ENCODE measurements at places on chromosomes 4 and X. TPM values are rescaled to one million over a fixed set of nuclear protein-coding genes. Genes with fewer than 3 reads are reported as not detected.

GRCh38 chr4:6524436-6524835, 50.6 kb upstream of the MAN2B2 start:
- H3K4me3 ChIP-seq: no peak overlapping the region
- DNase-seq: no peak
- H3K4me1 ChIP-seq: no peaks in the 10 kb centered on the region
- peak overlapping the region; percentile 19 for H3K27ac ChIP-seq
- H3K27me3 ChIP-seq: peaks cover 6% of the 10 kb centered on the region

GRCh38 chr4:7557456-7557855, 122.7 kb upstream of the PSAPL1 start:
- H3K4me1 ChIP-seq: peaks cover 16% of the 10 kb centered on the region
- no peak overlapping the region for H3K27ac ChIP-seq
- no peak overlapping the region for H3K4me3 ChIP-seq

DNA sequence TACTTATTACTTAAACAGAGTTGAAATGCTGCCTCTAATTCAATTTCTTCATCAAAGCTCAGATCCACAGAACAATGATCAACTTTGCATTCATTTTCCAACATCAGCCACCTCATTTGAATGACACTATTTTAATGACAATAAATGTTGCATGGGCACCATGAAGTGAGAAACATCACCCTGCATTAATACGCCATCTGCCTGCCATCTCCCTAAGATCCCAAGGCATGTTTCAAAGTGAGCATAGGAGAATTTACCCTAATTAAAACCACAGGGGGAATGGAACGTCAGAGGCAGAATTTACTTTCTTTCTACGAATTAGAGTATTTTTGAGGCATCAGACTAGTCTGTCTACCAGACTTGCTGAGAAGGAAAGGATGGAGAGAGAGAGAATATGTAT, 32.7 kb downstream of the NEXMIF start:
- H3K4me3 ChIP-seq: no peak overlapping the region
- no peak for DNase-seq
- H3K27ac ChIP-seq: no peak overlapping the region
- no peaks in the 10 kb centered on the region for H3K36me3 ChIP-seq
- no peaks in the 10 kb centered on the region for H3K27me3 ChIP-seq
- peaks cover 28% of the 10 kb centered on the region for H3K4me1 ChIP-seq

GRCh38 chr4:12186526-12186925, 757.8 kb upstream of the HS3ST1 start:
- no peak overlapping the region for H3K27ac ChIP-seq
- no peak overlapping the region for H3K4me3 ChIP-seq
- H3K4me1 ChIP-seq: no peaks in the 10 kb centered on the region
- no peak for DNase-seq
- no peaks in the 10 kb centered on the region for H3K36me3 ChIP-seq

GRCh38 chr4:38499101-38499500, 164.9 kb upstream of the KLF3 start:
- no peaks in the 10 kb centered on the region for H3K4me1 ChIP-seq
- no peaks in the 10 kb centered on the region for H3K27me3 ChIP-seq
- no peak overlapping the region for H3K27ac ChIP-seq

DNA sequence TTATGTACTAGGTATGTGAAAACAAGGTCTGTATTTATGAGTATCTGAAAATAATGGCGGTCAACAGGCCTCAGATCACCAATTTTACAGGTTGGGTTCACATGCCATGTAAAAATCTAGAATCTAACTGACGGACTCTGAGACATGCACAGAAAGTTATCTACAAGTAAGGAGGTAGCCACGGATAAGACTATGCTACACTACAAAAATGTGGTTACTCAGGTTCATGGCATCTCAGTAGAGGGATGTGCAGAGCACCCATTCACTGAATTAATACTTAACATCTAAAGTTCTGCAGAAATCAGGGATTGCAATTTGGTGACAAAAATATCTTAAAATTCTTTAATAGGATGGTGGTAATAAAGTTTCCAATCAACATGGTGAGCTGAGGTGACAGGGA, 155.9 kb downstream of the APBB2 start:
- no peaks in the 10 kb centered on the region for H3K4me1 ChIP-seq
- no peak overlapping the region for H3K27ac ChIP-seq
- H3K36me3 ChIP-seq: peaks cover 14% of the 10 kb centered on the region
- H3K27me3 ChIP-seq: no peaks in the 10 kb centered on the region

DNA sequence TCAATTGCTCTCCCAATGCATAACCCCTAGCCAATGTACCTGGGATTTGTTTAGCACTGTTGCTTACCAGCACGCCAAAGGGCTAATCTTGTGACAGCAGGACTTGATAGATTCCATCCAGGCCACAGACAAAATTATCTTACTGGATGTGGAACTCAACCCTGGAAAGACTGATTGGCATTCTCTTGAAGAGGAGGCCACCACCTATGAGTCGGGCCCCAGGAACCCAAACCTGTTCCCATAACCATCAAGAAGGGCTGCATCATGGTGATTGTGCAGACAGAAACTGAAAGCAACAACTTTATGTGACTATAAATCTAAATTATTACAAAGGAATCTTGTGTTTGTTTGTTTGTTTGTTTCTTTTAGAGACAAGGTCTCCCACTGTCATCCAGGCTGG, 19.9 kb upstream of the TMEM255A start:
- no peak overlapping the region for H3K4me3 ChIP-seq
- H3K36me3 ChIP-seq: no peaks in the 10 kb centered on the region
- H3K4me1 ChIP-seq: no peaks in the 10 kb centered on the region
- H3K27ac ChIP-seq: no peak overlapping the region
- no peak for DNase-seq

- no peaks in the 10 kb centered on the region for H3K4me1 ChIP-seq
- no peaks in the 10 kb centered on the region for H3K27me3 ChIP-seq
- H3K4me3 ChIP-seq: no peak overlapping the region
- no peak overlapping the region for H3K27ac ChIP-seq
- H3K36me3 ChIP-seq: peaks cover 9% of the 10 kb centered on the region
Observed at GRCh38 chrX:78042601-78043000, 61.4 kb upstream of the PGK1 start.

GRCh38 chr4:15690020-15690809, 8.6 kb downstream of the FAM200B start:
- H3K36me3 ChIP-seq: peaks cover 20% of the 10 kb centered on the region
- peaks cover 5% of the 10 kb centered on the region for H3K4me1 ChIP-seq

- no peak overlapping the region for H3K4me3 ChIP-seq
- no peaks in the 10 kb centered on the region for H3K4me1 ChIP-seq
- H3K27me3 ChIP-seq: peaks cover 92% of the 10 kb centered on the region
Observed at GRCh38 chr4:13535708-13536361, 8.5 kb downstream of the NKX3-2 start.

GRCh38 chr4:13766761-13767540, 139.4 kb upstream of the BOD1L1 start:
- no peaks in the 10 kb centered on the region for H3K36me3 ChIP-seq
- no peak overlapping the region for H3K4me3 ChIP-seq
- H3K4me1 ChIP-seq: no peaks in the 10 kb centered on the region
- no peak overlapping the region for H3K27ac ChIP-seq
- no peak for DNase-seq

DNA sequence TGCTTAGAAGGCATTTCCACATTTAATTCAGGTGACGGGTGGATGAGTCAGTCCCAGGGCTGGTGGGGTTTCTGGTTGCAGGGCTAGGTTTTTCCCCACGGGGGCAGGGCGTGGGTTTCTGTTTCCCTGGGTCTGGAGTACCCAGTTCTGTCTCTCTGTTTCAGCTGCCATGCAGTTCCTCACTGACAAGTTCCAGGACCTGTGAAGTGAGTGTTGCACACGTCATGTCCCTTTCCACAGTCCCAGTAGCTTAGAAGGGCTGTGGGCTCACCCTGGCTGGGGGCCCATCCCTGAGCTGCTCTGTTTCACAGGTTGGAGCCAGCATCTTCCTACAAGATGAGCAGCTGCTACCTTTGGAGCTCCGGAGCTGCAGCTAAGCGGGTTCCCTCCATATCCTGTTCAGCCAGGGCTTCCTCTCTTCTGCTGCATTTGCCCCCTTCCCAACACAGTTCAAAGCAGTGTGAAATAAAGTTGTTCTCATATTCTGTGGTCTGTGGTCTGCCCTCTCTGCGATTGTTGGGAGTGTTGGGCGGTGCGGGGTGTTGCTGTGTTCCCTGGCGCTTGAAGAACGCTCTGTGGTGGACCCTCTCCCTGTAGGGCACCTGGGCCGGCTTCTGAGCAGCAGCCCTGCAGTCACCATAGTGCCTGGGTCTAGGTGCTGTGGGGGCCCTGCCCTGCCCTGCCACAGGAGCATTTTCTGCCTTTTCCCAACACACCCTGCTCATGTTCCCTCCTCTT, 3.9 kb downstream of the LOC101059915 start:
- H3K27ac ChIP-seq: no peak overlapping the region
- no peak for DNase-seq
- no peaks in the 10 kb centered on the region for H3K4me1 ChIP-seq
- no peaks in the 10 kb centered on the region for H3K36me3 ChIP-seq

GRCh38 chrX:141989815-141990214, 86.1 kb downstream of the MAGEC1 start:
- DNase-seq: no peak
- H3K4me3 ChIP-seq: no peak overlapping the region
- H3K4me1 ChIP-seq: peaks cover 7% of the 10 kb centered on the region

GRCh38 chr4:73213916-73214653, 44.5 kb downstream of the ANKRD17 start:
- H3K27me3 ChIP-seq: no peaks in the 10 kb centered on the region
- no peak overlapping the region for H3K4me3 ChIP-seq
- peaks cover 5% of the 10 kb centered on the region for H3K36me3 ChIP-seq

DNA sequence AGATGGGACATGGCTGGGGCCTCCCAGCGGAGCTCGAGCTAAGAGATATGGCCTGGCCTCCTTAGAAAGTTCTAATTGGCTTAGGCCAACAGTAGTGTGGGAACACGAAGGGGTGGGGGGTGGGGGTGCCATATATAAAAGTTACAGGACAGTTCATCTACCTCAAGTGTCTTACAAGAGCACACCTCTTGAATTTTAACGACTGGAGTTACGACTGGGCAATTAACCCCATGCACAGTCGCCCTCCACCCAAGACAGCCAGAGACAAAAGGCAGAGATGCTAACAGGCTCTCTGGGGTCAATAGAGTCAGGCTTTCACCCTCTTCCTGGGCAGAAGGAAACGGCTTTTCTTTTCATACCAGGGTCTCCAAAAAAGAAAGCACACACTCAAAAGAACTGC, 302.2 kb downstream of the BCOR start:
- no peak for DNase-seq
- no peaks in the 10 kb centered on the region for H3K36me3 ChIP-seq
- no peak overlapping the region for H3K27ac ChIP-seq
- H3K27me3 ChIP-seq: peaks cover 3% of the 10 kb centered on the region

DNA sequence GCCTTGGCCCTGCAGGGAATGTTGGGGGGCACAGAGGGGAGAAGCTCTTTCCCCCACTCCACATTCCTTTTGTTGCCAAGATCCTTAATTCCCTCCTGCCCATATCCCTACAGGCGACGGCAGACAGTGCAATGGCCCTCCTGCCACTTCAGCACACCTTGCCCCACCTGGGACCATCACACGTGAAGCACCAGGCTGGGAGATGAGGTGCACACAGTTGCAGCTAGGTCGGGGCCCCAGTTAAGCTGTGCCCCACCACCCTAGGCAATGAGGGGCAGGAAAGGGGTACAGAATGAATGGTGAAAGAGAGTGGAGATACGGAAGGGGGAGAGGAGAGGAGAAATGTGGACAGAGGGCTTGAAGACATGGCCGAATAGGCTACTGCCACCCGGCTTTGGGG, 26.2 kb downstream of the NALF2 start:
- no peaks in the 10 kb centered on the region for H3K36me3 ChIP-seq
- no peaks in the 10 kb centered on the region for H3K4me1 ChIP-seq
- H3K27ac ChIP-seq: no peak overlapping the region
- no peak overlapping the region for H3K4me3 ChIP-seq
- H3K27me3 ChIP-seq: no peaks in the 10 kb centered on the region
- no peak for DNase-seq

- no peak overlapping the region for H3K4me3 ChIP-seq
- no peak for DNase-seq
- peaks cover 2% of the 10 kb centered on the region for H3K27me3 ChIP-seq
- H3K4me1 ChIP-seq: peaks cover 2% of the 10 kb centered on the region
Observed at GRCh38 chrX:41009850-41010846, 75.1 kb upstream of the USP9X start.

DNA sequence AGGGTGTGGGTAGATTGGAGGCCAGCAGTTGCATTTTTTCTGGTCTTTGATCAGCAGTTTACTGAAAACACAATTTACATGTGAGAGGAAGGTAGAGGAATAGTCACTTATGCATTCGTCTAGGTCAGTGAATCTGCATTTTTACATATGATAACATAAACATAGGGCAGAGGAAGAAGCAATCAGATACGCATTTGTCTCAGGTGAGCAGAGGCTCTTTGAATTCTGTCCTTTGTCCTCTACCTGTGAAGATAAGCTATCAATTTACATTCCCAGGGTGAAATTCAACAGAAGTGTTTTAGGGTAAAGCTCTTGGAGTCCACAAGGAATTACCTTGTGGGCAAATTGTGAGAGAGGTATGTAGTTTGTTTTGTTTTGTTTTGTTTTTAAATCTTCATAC, 306.5 kb downstream of the MAGEB5 start:
- H3K4me1 ChIP-seq: peaks cover 26% of the 10 kb centered on the region
- H3K4me3 ChIP-seq: no peak overlapping the region
- H3K27ac ChIP-seq: peak overlapping the region; percentile 42

DNA sequence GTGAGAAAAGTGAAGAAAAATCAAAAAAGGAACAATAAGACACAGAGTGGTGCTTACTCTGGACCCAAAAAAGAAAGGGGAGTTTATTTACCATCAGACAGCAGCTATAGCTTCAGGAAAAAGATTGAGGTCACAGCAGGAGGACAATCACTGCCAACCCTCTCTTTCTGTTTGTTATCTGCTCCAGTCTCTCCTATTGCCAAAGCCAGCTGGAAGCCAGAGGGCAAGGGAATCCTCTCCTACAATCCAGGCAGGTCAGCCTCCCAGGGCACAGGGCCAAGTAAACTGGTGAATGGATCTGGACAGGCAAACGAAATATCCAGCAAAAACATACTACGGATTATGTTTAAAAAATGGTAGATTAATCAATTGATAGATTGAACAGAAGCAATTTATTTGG, 306.9 kb upstream of the SLIT2 start:
- H3K27me3 ChIP-seq: no peaks in the 10 kb centered on the region
- no peak for DNase-seq
- H3K4me3 ChIP-seq: no peak overlapping the region
- H3K4me1 ChIP-seq: peaks cover 3% of the 10 kb centered on the region
- H3K36me3 ChIP-seq: no peaks in the 10 kb centered on the region

GRCh38 chrX:151700581-151700980, 5.3 kb downstream of the PRRG3 start:
- no peak overlapping the region for H3K4me3 ChIP-seq
- peaks cover 2% of the 10 kb centered on the region for H3K4me1 ChIP-seq

GRCh38 chr4:44487341-44487740, 38.7 kb upstream of the KCTD8 start:
- H3K4me3 ChIP-seq: no peak overlapping the region
- no peak overlapping the region for H3K27ac ChIP-seq
- DNase-seq: no peak
- H3K4me1 ChIP-seq: no peaks in the 10 kb centered on the region
- no peaks in the 10 kb centered on the region for H3K36me3 ChIP-seq

SPACA5 gene
- not detected for total RNA-seq

NXF2B gene
- 0.74 TPM for total RNA-seq

PIN4 gene
- total RNA-seq: 19.0 TPM

C4orf51 gene
- not detected for total RNA-seq

CT45A2 gene
- total RNA-seq: not detected

ABRAXAS1 gene
- total RNA-seq: 27.2 TPM

GABRE gene
- total RNA-seq: 2.6 TPM

PNCK gene
- 5.4 TPM for total RNA-seq

NDUFA1 gene
- 57.7 TPM for total RNA-seq

RNF150 gene
- 23.1 TPM for total RNA-seq

HHIP gene
- 0.22 TPM for total RNA-seq

UBE2D3 gene
- 316 TPM for total RNA-seq

GPR82 gene
- not detected for total RNA-seq
